Activated T-cell treated with anti-CD3 and anti-CD28 coated beads for 48 hours (primary cell): ENCODE measurements at places on chromosomes 6 and 20.

GRCh38 chr6:157505912-157506491 is 125.0 kb downstream of the ZDHHC14 start:
- DNase-seq: no peak

DNA sequence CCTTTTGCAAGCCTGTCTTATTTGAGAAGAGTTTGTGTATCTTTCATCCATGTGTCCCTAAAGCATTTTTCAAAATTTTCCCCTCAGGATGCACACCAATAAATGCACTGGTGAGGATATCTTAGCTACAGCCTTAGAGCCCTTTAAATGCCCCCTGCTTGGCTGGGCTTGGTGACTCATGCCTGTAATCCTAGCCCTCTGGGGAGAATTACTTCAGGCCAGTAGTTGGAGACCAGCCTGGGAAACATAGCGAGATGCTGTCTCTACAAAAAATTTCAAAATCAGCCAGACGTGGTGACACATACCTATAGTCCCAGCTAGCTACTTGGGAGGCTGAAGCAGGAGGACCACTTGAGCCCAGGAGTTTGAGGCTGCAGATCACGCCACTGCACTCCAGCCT is 33.8 kb upstream of the PLCB4 start:
- no peak for DNase-seq

GRCh38 chr20:8183526-8183925 is 51.5 kb downstream of the PLCB1 start:
- no peak for DNase-seq

DNA sequence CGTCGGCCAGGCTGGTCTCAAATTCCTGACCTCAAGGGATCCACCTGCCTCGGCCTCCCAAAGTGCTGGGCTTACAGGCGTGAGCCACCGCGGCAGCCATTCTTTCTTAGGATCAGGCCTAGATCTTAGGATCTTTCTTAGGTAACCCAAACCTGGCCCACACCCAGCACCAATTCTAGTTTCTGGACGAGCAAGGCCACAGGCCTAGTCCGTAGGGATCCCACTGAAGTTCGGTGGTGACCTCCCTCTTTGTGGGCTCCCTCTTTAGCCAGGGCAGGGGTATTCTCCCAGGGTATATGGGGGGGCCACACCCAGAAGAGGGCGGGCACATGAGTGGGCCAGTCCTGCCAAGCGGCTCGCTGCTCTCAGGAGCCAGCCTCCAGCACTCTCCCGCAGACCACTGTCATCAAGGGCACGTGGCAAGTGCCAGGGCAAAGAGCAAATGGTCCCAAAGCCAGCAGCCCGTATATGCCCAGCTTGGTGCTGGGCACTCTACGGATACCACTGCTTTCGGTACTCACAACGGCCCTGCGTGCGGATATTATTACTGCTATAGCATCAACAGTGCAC is 6.5 kb downstream of the PXDC1 start:
- DNase-seq: no peak

GRCh38 chr6:9537381-9537780 is 877.5 kb downstream of the TFAP2A start:
- DNase-seq: no peak

DNA sequence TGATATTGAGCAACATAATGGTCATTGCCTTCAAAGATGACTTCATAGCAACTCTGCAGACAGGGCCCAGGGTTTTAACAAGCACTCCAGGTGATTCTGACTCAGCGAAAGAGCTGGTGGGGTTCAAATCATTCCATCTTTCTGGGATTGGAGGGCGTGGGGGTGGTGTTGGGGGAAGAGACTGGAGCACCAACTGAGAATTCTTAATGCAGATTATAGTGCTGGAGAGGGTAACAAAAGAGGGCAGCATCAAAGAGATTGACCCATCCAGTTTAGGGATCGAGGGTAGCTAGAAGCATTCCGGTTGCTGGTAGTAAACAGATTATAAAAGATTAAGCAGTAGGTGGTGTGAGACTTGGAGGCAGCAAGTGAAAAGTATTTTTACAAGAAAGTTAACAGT is 15.9 kb downstream of the PFDN4 start:
- no peak for DNase-seq

- no peak for DNase-seq
These were observed 19.2 kb upstream of the CDKN1A start for GRCh38 chr6:36659271-36659670.

DNA sequence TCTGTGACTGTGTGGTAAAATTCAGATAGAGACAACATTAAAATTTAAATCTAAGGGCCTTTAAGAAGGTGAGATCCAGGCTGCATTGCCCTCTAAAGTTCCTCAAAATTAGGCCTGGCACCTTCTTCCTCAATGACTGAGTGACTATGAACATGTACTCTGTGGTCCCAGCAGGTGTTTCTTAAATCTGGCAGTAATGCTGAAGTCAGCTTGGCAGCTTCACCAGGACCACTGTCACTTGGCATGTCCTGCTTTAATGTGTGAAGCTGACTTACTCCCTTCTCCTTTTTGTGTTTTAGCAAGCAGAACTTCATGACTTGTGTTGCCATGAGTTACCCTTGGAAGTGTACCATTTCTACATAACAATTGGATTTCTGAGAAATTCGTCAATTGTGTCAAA is 141.7 kb downstream of the NKAIN2 start:
- no peak for DNase-seq

- DNase-seq: no peak
These were observed 231.3 kb upstream of the KCNQ5 start for GRCh38 chr6:72390548-72390947.

DNA sequence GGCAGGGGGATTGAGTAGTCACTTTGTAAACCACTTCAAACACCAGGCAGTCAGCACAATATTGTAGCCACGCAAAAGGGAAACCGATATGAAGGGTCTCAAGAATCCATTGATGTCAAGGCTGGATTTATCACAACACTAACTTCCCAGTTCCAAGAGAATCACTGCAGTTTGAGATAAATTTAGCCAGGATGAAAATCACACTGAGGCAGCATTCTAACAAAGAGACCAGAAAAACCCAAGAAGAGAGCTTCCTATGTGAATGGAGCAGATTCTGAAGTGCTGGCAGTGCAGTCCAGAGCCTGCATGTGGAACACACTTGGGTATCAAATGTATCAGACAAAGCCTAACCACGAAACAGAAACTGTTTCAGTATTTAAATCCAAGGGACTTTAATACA is 84.6 kb downstream of the KIF16B start:
- no peak for DNase-seq

DNA sequence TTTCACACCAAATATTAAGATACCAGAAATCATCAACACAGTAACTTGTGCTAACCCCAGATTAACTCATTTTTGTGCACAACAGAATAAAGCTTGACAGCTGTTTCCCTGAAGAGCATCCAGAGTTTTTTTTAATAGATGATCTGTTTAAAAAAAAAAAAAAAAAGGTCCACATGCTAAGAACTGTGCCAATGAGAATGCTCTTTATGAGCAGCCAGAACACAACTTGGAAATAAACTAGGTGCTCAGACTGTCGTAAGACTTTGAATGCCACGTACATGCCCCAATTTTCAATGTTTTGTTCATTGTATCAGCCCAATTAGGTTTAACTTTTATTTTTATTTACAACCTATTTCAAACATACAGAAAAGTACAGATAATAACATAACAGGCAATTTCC is 47.3 kb downstream of the STAU1 start:
- no peak for DNase-seq

DNA sequence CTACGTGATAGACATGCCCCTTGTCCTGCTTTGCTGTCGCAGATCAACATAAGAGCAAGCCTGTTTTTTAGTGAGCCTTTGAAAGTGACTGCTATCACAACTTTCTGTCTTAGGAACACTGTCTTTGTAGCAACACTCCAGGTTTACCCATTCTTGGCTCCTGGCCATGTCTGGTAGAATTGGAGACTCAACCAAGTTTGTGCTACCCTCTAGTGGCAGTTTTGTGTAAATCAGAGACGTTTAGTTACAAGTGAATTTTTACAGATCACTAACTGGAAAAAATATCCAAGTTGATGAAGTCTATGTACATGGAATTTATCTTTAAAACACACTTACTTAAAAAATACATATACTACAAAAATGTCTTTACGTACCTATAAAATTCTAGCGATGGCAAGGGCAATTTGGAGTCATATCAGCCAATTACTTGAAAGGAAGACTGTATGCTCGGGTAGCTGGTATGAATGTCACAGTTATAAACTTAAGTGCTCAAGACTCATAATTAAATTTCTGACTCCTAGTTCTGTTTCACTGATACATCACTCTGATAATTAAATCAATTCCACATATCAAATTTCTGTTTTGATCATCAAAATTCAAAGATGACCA is 101.4 kb downstream of the ADGB start:
- DNase-seq: no peak

DNA sequence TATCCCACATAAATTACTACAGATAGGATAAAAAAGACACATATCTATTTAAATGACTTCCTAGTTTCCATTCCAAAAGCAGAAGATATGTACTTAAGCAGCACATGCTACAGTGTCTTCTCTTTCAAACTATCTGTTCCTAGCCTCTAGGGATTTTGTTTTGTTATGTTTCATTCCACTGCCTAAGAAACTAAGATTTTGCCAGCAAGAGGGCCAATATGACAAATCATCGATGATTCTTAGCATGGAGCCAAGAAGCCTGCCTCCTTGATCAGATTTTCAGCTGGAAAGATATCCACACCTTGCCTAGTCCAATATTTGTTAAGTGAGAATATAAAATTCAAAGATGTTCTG is 7.0 kb downstream of the SNX5 start:
- no peak for DNase-seq

GRCh38 chr20:31740656-31741323 is 1.7 kb downstream of the TPX2 start:
- DNase-seq: no peak

GRCh38 chr20:63065911-63066310 is 59.1 kb upstream of the BHLHE23 start:
- DNase-seq: no peak

- no peak for DNase-seq
These were observed 33.1 kb upstream of the CLIC5 start for GRCh38 chr6:46048646-46049297.

GRCh38 chr6:38882157-38882556 is 166.4 kb upstream of the GLP1R start:
- no peak for DNase-seq

- DNase-seq: no peak
These were observed 919.0 kb downstream of the KIF16B start for GRCh38 chr20:15654208-15654649.

- no peak for DNase-seq
These were observed 25.2 kb upstream of the TENT5A start for GRCh38 chr6:81777586-81778268.

DNA sequence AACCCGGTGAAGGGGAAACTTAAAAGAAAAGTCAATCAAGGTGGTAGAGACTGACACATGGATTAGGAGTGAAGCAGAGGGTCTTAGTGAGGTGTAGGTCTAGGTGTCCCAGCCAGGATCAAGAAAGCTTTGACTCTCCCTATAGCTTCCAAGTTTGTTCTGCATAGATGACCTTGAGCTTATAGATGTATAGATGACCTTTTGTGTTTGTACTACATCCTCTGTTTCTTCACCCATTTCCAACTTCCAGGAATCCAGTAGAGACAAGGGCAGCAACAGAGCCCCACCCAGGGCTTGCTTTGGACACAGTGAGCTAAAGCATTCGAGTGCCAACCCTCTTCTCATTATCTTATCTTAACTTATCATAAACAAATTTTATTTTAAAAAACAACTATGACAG is 1.8 kb upstream of the MRPS18A start:
- DNase-seq: no peak

- no peak for DNase-seq
These were observed 839.5 kb upstream of the FLRT3 start for GRCh38 chr20:15176929-15177328.

DNA sequence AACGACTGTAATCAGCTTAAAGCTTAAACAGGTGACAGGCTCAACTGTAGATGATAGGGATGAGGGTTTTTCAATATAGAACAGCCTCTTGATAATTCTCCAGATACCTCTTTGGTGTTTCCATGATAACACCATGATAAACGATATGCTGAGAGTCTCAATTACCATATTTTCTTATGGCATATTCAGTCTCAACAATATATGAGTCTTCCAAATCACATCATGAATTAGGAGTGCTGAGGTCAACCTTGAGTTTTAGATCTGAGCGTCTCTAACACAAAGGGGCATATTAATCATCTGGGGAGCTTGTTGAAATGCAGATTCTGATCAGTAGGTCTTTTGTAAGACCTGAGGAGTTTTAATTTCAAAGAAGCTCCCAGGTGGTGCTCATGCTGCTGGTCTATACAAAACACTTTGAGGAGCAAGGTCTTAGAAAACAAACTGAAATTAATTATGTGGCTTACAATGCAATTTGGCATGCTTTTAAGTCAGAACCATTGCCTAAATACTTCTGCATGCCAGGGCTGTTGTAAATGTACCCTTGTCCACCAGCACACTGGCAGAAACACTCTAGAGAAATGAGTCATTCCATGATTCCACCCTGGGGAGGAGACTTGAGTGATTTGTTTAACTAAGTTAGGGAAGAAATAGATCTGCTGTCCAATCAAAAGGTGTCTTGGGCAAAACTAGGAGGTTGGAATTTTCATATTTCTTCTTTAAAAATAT is 49.6 kb downstream of the PTCHD4 start:
- no peak for DNase-seq

- no peak for DNase-seq
These were observed 2.0 kb downstream of the BACH2 start for GRCh38 chr6:90294614-90294988.

GRCh38 chr6:123529843-123530242 is 106.9 kb downstream of the TRDN start:
- DNase-seq: no peak

- DNase-seq: no peak
These were observed 250.8 kb upstream of the PRDM1 start for GRCh38 chr6:105835373-105835772.

DNA sequence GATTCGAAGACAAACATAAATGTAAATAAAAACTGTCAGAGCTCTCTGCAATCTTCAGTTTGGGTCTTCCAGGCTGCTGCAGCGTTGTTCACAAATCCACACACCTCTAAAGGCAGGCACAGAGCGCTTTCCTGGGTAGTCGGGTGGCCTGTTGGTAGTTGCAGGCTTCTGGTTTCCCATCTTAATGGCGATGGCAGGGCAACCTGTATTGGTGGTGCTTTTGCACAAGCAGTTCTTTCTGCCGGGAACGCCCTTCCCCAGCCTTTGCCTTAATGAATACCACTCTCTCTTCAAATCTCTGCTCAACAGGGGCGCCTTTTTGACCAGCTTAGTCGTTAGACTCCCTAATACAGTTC is 723 bp upstream of the IFT52 start:
- DNase-seq: no peak

- DNase-seq: no peak
These were observed 19.4 kb upstream of the REPS1 start for GRCh38 chr6:139007428-139007827.

- no peak for DNase-seq
These were observed 18.2 kb downstream of the SCGN start for GRCh38 chr6:25670208-25670607.

- no peak for DNase-seq
These were observed 1.2 kb downstream of the AAR2 start for GRCh38 chr20:36237477-36237876.

DNA sequence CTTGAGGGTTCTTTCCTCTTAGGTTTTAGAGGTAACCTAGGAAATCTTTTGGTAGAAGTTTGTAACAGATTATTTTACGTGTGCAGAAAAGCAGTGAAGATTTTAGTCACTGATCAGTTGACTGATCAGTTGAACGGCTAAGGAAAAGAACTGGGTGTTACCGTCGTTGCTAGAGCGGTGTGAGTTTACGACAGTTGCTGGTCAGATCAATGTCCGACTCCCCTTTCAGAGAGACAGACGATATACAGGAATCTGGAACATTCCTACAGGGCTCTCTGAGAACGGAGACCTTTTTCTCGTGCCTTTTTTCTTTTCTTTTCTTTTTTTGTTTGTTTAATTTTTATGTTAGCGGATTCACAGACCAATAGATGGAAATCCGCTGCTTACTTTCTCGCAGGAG is 132.1 kb upstream of the ZNF184 start:
- no peak for DNase-seq
